ENCODE measurements at places on chromosomes 4 and X.

DNA sequence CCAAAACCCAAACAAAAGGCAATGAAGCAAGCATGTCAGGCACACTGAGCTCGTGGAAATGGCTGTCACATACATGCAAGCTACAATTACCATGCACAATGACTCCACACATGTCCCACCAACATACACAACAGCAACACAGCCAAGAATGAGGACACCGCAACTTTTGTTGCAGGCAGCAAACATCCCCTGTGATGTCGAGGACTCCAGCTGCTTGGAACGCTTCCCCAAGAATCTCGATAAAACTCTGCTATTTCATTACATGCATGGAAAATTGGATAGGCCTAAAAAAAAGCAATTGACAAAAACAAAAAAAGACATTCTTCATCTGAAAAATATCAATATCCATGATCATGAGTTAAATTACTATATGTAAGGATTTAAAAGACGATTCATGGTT, 11.8 kb downstream of the ANOS1 start:
- no peak for DNase-seq

GRCh38 chr4:101355767-101356702, 8.7 kb upstream of the PPP3CA start:
- DNase-seq: no peak

- no peak for DNase-seq
Observed at GRCh38 chrX:130100180-130100579, 10.1 kb downstream of the ELF4 start.

DNA sequence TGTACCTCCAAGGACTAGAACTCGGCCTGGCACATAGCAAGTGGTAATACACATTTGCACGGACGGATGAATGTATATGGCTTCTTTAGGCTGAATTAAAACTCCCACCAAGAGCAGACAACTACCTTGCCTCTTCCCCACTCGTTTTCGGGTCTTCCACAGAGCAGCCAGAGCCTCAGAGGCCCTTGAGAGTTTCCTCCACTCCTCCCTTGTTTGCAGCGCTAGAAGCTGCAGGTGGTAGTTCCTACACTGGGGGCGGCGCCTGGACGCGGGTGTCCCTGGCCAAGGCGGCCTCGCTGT, 10.2 kb upstream of the INTU start:
- no peak for DNase-seq

DNA sequence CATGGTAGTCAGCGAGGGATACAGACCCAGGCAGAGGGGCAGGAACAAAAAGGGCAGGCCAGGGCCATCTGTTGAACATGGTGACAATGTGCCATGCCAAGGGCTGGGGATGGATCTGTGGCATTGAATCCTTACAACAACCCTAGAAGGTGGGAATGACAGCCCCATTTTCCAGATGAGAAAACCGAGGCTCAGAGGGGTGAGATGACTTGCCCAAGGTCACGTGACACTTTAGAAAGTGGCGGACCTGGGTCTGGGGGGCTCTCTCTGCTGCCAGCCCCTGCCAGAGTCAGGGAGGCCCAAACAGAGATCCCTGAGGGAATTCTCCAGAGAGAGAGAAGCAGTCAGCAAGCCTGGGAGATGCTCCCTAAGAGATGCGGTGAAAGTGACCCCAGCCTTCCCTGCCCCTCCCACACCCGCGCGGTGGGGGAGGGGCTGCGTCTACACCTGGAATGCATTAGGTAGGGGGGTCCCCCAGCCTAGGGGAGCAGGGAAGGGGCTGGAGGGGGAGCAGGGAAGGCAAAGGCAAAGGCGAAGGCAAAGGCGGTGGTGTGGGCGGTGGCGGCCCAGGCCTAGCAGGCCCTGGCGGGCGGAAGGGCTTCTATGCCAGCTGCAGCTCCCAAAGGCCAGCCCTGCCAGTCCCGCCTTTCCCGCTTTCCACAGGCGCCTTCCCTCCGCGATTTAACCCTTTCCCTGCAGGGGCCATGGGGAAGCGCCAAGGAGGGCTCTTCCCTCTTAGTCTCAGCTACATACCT, 13.0 kb downstream of the FGD1 start:
- no peak for DNase-seq

- no peak for DNase-seq
Observed at GRCh38 chr4:174746710-174747109, 82.3 kb downstream of the GLRA3 start.

GRCh38 chr4:38762560-38762959, 20.2 kb downstream of the TLR10 start:
- no peak for DNase-seq

DNA sequence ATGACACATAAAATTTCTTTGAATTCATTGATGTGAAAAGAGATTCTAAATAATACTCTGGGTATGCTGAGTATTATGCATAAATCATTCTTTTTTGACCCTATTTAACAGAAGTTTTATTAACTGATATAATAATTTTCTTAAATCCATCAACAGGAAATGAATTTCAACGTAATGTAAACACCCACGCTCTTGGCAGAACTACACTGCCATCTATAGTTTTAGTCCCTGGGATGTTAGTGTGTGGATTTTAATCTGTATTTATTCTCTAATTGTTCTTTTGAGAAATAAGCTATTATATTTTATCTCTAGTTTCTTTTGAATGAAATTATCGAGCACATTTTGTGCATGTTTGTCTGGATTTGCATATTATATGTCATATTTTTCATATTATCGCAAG, 666.8 kb upstream of the NDST4 start:
- DNase-seq: no peak

DNA sequence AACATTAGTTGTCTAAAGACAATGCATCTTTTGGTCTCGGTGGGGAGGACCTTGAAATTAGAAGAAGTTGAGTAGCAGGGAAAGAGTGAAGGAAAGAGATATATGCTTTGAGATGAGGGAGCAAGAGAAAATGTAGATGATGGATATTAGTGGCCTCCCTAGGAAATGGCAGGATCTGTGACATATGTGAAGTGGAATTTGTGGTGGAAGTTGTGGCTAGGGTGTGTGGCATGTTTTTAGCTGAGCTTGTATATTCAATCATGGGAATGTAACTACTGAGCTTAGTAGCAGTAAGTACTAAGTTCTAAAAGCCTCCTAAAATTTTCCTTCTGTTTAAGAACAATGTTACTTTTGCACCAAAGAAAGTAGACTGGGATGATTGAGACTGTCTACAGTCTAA, 382.8 kb upstream of the CTSO start:
- no peak for DNase-seq

- DNase-seq: no peak
Observed at GRCh38 chr4:6031846-6032245, 13.6 kb upstream of the C4orf50 start.

DNA sequence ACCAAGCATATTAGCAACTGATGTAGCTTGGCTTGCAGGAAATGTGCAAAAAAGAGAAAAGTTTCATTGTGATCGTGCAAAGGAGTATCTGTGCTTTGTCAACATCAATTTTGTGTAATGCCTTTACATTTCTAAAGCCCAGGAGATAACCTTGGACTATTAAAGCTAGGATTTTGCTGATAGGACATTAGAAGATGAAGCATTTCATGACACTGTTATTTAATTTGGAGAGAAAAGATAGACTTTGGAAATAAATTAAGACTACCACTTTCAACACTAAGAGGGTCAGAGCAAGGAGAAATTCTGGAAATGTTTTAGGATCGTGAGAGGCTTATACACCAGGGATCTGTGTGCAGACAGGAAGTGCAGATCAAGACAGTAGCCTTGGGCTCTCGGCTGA, 120.6 kb upstream of the MID1 start:
- no peak for DNase-seq

DNA sequence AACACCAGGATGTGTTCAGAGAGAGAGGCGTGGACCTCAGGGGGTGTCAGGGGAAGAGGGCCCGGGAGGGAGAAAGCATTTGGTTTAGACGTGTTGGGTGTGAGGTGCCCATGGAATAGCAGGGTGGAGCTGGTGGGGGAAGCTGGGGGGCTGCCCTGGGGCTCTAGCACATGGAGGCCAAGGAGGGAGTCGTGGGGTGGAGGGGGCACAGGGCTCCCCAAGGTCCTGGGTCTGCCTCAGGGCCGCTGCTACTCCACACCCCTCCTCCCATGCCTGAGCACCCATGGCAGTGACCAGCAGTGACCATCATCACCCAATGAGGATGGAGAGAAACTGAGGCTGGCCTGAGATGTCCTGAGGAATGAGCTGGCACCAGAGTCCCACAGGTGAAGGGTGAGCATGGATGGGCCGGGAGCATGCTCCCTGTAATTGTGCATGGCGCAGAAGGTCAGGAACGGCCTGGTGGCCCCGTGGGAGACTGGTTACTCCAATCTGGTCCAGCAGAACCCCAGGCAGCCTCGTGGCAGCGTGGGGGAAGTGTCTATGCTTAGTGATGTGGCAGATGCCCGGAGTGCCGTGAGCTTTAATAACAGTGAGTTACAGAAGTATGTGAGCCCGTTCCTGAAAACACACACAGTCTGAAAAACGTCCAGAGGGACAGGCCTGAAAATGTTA, 69.4 kb upstream of the GPR78 start:
- DNase-seq: no peak

DNA sequence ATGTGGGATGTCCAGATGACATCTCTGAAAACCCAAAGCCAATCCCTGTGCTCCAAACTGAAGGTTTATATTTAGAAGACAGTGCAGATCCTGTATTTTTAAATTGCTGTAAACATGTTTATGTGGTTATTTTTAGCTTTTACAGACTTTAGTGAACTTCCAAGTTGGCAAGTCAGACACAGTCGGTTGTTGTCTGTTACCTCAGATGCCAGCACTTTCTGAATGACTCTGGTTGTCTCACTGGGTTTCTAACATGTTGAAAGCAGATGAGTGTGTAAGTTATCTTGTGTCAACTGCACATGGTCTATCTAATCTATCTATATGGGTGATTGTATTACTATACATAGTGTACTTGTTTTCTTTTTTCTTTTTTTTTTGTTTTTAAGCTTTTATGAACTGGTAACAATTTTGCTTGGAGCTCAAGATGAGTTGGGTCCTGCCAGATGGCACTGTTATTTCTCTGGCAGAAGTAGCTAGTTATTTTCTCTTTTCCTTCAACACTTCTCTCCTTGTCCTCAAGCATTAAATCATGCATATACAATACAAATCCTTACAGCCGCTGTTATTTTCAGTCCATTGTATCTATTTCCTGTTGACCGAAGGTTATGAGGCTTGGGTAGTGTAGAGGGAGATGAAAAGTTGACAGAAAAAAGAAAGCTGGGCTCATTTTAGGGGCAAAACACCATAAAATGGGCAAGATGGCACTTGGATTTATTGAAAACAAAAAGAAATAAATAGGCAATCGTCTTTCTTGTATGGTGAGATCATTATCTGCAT, 66.3 kb downstream of the GAB1 start:
- DNase-seq: no peak

DNA sequence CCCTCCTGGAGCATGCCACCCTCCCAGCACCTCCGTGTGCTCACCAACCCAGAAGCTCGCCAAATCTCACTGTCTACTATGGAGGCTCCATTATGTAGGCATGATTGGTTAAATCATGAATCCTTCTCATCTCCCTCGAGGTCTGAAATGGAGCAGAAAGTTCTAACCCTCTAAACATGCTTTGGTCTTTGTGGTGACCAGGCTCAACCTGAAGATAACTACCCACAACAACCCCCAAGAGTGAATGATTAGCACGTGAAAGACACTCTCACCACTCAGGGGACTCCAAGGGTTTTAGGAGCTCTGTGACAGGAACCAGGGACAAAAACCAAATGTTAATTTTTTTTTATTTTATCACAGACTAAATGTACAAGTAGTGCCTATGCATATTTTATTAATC, 47.2 kb downstream of the APBB2 start:
- DNase-seq: no peak

DNA sequence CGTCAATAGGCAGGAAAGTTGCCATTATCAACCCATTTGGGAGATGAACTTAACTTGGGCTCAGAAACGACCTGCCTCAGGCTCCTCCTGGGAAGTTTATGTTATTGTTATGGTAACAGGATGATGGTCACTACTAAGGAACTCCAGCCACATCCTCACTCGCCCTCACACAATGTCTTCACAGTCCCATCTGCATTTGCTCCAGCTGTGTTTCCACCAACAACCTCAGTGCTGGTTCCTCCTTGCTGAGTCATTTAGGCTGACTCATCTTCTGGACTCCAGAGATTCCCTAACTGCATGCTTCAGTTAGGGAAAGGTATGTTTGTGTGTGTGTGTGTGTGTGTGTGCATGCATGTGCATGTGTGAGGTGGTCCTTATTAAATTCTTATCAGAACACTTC, 293.4 kb upstream of the BOD1L1 start:
- DNase-seq: no peak

DNA sequence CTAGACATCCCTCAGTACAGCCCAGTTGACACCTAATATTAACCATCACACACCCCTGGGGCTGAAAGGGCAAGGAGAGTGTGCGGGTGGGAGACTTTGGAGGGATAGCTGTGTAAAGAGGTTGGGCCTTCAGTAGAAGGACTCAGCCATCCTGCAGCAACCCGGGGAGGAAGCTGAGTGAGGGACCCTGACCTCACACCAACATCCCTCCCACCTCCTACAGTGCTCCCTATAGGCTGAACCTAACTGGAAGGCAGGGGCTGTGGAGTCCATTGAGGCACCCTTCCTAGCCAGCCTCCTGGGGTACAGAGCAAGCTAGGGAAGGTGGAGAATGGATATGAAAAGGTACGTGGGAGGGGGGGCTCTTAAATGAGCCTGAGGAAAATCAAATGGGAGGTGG, 276.3 kb downstream of the PTTG2 start:
- no peak for DNase-seq

DNA sequence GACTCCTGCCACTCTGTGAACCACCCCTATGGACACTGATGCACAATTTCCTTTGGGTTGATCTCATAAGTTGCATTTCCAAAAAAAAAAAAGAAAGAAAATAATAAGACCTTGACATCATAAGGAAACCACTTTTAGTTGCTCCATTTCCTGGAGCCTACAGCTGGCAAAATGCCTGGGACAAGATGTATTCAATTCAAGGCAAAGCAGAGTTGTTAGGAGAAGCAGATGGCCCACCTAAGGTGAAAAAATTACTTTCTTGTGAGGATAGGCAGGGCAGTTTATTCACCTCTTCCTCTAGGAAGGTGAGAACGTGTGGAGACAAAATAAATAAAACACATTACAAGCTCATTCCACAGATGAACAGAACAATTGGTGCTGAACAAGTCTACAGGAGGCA, 14.1 kb upstream of the SCRG1 start:
- DNase-seq: no peak

- no peak for DNase-seq
Observed at GRCh38 chr4:161929956-161930355, 233.8 kb downstream of the FSTL5 start.

DNA sequence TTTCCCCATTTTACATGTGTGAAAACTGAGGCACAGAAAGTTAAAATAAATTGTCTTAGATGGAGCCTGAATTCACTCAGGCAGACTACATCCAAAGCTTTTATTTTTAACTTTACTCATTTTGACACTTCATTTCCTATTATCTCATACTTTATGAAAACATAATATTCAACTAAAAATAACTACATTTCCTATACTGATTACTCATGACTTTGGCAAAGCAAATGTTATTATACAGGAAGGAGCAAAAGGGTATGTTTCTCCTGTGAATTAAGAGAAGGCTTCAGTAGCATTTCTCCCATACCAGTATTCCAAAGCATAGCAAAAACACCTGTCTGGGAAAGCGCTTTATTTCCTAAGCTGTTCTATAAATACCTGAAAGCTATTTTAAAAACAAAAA, 178.6 kb downstream of the ADAMTS3 start:
- no peak for DNase-seq

- no peak for DNase-seq
Observed at GRCh38 chr4:1366371-1367229, 19.6 kb downstream of the UVSSA start.

GRCh38 chr4:30865691-30866090, 145.5 kb downstream of the PCDH7 start:
- DNase-seq: no peak

Data from stimulated activated CD4-positive, alpha-beta T cell treated with anti-CD3 and anti-CD28 coated beads, Interleukin-15, amount 100 ng/mL, for 1 hour (primary cell).